ENCODE measurements at places on chromosomes 12 and 14.

DNA sequence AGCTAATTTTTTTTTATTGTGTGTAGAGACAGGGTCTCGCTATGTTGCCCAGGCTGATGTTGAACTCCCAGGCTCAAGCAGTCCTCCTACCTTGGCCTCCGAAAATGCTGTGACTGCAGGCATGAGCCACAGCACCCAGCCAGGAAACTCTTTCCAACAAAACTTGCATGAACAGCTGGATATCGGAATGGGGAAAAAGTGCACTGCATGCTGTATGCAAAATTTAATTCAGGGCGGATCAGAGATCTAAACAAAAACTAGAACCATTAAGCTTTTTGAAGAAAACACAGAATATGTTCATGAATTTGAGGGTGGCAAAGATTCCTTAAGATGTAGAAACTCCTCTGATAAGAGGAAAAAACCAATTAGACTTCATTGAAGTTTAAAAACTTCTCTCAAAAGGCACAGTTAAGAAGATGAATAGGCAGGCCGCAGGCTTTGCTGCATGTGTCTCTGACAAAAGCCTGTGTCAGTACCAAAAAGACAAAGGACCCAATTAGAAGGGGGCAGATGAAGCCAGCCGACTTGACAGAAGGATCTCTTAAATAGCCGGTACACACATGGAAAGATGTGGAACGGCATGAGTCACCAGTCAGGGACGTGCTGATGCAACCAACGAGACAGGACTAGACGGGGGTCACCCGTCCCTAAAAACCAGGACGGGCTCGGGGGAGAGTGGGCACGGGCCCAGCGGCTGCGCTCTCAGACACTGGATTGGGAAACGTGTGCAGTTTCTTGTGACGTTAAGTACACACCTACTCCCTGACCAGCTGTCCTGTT is 34.8 kb upstream of the MMP17 start:
- no peak for DNase-seq

DNA sequence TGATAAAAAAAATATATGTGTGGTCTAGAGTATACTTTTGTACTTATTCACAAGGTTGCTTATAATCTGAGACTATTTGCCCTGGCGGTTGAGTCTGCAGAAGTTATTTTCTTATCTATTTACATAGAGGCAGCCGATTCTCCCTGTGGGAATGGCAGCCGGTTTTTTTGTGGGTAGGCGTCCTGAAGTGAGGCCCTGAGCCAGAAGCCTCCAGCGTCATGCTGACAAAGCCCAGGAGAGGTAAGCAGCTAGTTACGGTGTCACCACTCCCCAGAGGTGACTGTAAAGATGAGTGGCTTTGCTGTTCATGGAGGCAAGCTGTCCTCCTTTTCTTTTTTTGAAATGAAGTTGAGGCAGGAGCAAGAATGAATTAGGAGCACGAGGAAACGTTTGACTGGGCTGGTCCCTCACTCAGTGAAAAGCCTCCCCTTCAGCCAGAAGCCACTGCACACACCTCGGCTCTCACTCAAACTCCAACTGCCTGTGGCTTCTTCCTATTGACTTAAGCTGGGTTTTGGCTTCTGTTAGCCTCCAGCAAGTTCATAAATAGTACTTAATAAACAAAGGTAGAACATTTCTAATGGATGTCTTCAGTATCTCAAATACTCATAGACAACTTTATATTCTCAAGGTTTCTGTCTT is 21.5 kb downstream of the PAX9 start:
- DNase-seq: no peak

DNA sequence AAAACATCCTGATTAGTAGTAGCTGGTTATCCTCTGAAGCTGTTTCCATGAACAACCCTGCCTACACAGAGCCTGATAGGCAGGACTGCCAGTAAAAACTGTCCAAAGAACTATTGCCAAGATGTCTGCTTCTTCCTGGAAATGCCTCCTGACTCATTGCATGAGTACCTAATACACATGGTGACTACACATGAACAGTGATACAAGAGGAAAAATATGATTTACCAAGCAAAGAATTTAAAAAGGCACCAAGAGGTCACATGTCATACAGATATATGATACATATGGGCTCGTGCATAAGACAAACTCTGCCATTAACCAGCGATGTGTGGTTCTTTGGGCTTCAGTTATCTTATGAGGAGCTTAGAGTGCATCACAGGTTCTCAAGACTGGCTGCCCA is 552.3 kb downstream of the SLC16A7 start:
- DNase-seq: peak; percentile 19

- no peak for DNase-seq
Observed at GRCh38 chr12:102063069-102063468, 1.3 kb upstream of the WASHC3 start.

GRCh38 chr12:87509237-87509820 is 519.9 kb downstream of the C12orf50 start:
- DNase-seq: peak; percentile 16

GRCh38 chr12:128571906-128572810 is 251.6 kb downstream of the SLC15A4 start:
- DNase-seq: no peak

DNA sequence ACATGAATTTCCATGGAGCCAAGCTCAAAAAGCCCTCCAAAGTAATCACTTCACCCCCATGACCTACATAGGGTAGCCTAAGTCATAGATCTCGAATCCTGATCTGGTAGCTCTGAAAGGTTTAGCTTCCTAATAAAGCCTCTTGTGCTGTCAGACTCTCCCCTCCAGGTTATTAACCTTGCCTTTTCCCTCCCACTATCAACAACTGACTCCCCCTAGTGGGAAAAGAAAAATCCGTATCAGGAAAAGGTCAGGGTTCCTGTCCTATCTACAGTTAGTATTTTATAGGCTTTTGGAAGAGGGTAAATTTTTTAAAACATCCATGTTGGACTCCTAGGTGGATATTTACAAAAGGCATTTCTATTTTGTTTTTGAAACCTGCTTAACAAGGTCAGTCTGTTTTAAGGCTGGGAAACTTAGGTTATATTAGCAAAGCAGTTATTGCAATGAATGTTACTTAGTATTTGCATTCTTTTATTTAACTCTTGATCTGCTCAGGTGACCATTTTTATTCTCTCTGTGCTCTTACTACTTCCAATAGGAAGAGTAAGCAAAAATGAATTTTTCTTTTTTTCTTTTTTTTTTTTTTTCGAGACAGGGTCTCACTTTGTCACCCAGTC is 8.0 kb downstream of the YY1 start:
- no peak for DNase-seq

DNA sequence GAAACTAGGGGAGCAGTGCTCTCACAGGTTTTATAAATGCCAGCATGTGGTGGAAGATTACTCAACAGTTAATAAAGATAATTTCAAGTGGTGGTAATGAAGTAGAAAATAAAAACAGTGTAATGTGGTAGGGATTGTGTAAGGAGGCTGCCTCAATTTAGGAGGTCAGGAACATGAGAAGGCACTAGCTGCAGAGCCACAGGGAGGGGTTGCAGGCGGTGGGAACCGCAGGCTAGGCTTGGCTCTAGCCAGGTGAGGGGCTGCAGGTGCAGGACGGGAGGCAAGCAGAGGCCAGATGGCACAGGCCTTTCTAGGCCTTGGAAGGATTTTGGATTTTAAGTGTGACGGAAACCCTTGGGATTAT is 768 bp downstream of the METTL25 start:
- no peak for DNase-seq

DNA sequence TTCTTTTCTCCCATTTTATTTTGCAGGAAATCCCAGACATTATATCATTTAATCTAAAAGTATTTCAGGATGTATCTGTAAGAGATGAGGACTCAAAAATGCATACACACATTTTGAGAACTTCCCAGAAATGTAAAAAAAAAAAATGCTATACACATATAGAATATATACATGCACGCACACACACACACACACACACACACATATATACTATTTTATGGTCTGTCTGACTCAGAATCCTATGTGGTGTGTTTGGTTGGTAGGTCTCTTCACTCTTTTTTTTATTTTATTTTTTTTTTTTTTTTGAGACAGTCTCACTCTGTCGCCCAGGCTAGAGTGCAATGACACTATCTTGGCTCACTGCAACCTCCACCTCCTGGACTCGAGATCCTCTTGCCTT is 65.5 kb downstream of the FBXO34 start:
- no peak for DNase-seq

- no peak for DNase-seq
Observed at GRCh38 chr12:117063162-117063911, 35.9 kb downstream of the TESC start.

DNA sequence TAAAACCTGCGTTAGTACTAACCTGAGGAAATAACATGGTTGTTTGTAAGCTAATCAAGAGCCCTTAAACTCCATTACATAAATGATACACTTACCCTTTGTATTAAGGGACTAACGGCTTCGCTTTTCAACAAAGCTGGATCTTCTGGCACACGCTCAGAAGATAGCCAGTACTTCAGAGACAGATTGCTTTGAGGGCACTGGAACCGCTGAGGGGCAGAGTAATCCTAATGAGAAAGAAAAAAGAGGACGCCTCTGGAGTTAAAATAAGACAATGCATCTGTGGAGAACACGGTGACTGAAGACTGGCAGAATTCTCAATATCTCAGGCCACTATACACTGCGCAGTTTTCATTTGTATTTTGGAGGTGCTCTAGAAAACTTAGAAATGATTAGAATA is 1.5 kb upstream of the KTN1 start:
- no peak for DNase-seq
